Stimulated activated CD4-positive, alpha-beta T cell treated with anti-CD3 and anti-CD28 coated beads, TNF-alpha, amount 100 ng/mL, for 48 hours (primary cell): ENCODE measurements at places on chromosomes 2 and 18.

- no peak for DNase-seq
Measured at GRCh38 chr2:126754240-126755004, 98.5 kb downstream of the GYPC start.

DNA sequence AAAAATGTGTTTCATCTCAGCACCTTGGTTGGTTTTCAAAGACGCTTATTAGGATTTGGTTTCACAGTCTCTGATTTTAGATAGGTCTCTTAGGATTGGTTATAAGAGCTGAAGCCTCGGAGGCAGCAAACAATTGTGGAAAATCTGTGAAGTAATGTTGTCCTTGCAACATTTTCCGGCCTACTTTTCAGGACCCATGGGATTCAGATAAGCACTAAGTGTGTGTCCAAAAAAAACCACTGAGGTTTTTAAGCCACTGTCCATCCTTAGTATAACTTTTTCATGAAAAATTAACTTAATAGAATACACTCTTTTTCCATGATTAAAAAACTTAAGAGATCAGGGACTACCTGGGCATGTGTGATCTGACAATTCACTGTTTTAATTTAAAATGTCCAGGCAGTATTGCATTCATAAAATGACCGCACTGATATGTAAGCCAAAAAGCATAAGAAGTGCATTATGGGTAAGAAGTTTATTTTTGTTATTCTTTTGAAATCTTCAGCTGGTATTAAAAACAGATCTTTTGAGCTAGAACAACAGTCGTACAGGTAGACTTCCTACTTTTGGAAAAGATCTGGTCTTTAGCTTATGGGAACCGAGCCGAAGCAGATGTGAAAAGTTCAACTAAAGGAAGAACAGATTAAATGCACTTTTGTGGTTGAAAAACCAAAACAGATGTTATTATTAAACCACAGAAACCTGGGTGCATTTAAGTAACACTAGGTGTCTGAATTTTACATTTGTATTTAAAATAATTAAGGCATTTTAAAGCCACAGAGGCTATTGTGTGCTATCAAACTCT, 479.4 kb upstream of the ZEB2 start:
- DNase-seq: no peak

GRCh38 chr2:172430027-172430426, 2.6 kb downstream of the ITGA6 start:
- no peak for DNase-seq

DNA sequence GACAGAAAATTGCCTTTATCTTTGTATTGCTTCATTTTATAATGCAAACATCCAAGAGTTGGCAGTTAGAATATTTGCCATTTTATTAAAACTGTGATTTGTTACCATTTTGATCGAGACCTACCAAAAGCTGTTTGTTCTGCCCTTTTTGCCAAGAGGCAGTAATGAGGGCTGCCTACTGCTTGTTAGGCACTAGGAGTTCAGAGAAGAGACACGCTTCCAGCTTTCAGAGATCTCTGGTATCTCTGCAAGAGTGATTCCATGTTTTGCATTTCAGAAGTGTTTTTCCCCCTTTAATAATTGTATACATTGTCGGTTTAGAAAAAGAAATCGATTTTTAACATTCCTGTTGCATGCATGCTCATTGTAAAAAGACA, 628 bp downstream of the MRPL30 start:
- DNase-seq: no peak

- no peak for DNase-seq
Measured at GRCh38 chr2:118091631-118092030, 3.4 kb downstream of the INSIG2 start.

GRCh38 chr2:151972241-151973012, 126.4 kb downstream of the CACNB4 start:
- DNase-seq: no peak

DNA sequence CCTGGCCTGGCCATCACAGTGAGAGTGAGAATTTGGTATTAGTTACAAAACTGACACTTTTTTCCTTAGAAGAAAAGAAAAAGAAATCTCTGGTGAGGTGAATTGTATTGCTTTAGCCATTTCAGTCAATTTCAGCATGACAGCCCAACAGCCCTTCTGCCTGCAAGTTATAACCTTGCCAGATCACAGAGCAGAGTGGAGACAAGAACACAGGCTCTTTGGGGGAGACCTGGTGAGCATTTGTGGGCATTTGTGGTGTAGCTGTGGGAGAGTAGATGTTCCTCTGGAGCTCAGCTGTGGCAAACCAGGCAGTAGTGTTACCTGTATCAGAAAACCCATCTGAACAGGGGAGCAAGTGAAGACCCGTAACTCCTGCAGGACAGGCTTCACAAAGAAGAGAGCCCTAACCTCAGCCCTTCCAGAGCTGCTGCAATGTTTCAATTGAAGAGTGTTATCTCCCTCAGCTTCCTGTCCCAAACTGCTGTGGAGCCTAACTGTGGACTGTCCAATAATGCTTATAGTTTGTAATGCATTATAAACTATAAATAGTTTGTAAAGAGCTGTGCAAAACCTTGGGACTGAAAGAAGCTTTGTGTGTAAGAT, 22.8 kb upstream of the DLX1 start:
- DNase-seq: no peak

DNA sequence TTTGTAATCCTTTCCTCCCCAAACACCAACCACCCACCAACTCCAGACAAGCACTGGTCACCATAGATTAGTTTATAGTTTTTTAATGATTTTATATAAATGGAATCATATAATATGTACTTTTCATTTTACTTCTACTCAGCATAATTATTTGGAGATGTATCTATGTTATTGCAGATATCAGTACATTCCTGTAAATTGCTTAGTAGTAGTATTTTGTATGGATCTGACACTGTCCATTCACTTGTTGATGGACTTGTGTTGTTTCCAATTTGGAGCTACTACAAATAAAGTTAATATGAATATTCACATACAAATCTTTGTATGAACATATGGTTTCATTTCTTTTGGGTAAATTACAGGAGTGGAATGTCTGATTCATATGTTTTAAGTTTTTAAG, 31.0 kb downstream of the ZC3H15 start:
- DNase-seq: no peak

DNA sequence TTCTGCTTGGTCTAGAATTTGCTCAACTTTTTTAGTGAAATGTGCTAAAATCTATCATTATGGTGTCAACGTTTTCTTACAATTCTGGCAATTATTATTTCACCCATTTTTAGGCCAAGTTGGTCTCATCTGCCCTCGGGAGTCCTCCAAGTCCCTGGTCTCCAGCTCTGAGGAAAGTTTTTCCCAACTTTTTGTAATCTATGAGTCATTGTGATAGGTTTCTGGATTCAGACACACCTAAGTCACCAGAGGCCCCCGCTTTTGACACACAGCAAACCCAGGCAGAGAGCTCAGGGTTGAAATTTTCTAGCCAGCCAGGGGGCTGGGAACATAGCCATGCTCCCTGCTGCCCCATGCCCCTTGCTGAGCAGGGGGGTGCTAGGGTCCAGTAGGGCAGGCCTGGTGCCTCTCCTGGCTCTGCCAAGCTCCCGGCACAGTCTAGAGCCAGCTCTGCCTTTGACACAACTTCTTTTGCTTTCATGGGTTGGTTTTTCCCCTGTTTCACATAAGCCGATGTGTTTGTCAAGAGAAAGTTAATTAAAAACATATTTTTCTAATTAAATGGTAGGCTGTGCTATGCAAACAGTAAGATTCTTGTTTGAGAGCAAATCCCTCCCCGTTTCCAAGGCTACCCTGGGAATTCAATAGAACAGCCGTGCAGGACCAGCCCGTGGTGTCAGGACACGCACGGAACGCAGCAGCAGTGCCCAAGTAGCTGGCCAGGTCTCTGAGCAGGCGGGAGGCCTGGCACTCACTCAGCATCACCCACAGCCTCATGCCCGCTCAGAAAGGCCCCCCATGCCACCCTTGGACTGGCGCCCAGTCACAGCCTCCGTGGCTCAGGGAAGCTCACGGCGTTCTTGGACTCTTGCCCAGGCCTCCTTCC, 25.5 kb upstream of the SNED1 start:
- DNase-seq: no peak

DNA sequence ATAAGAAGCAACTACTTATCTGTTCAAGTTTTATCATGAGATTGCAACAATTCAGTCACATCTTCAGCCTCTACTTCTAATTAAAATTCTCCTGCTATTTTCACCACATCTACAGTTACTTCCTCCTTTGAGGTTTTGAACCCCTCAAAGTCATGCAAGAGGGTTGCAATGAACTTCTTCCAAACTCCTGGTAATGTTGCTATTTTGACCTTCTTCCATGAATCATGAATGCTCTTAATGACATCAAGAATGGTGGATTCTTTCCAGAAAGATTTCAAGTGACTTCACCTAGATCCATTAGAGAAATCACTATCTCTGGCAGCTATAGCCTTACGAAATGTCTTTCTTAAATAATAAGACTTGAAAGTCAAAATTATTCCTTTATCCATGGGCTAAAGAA, 1052.8 kb upstream of the NRXN1 start:
- DNase-seq: no peak

DNA sequence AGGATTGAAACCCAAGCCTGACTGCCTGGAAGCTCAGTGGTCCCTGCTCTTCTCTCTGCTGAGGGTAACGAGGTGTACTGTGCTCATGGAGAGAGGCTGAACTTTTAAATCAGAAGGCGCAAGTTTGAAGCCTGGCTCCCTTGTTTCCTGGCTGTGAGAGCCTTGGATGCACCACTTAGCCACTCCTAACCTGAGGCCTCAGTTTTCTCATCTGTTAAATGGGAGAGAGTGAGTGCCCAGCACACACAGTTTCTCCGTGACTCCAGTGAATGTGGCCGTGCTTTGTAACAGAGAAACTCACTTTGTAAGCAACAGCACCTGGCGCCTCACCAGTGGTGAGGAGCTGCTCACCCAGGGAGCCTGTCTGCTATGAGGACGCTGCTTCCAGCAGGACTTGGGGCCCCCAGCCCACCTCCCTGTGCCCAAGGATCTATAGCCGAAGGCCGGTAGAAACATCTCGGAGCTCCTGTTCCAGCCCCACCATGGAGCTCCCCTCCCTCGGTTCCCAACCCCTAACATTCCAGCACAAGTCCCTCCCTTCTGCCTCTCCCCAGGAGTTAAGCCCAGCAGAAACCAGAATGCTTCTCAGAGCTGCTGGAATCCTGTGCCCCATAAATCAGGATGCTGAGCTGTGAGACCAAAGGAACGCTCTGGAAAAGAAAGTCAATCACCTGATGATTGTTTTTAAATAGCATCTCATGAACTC, 20.3 kb upstream of the KCNK3 start:
- no peak for DNase-seq

GRCh38 chr2:218375212-218375611, 6.9 kb upstream of the SLC11A1 start:
- no peak for DNase-seq

- no peak for DNase-seq
Measured at GRCh38 chr2:74886811-74887210, 52.9 kb downstream of the HK2 start.

- no peak for DNase-seq
Measured at GRCh38 chr2:135791418-135792190, 45.4 kb downstream of the LCT start.

DNA sequence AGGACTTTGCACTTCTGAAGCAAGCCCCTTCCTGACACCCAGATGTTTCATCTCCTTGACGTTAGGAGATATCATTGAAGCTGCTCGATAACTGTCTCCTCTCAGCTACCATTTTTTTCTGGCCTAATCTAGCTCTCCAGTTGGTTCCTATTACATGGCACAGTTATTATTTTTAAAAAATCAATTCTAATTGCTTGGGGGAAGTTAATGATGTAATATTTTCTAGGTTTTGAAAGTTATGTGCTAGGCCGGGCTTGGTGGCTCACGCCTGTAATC, 22.5 kb upstream of the RAB31 start:
- no peak for DNase-seq

DNA sequence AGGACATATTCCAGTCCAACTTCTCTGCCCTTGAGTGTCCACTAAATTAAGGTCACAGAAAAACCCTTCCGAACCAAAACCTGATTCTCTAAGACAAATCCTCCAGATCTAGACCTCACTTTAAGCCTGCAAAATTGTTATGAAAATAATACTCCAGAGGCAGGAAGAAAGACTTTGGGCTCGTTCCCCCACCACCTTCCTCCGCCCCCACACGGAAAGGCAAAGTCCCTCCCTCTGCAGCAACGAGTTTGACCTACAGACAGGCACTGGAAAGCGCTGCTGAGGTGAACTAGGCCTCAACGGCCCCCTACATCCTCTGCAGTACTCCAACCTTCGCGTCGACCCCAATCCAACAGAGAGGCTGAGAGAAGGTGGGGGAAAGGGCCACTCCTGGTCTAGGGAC, 808 bp downstream of the ATP5MC3 start:
- DNase-seq: peak; percentile 25

GRCh38 chr2:3341336-3341735, 36.3 kb downstream of the EIPR1 start:
- no peak for DNase-seq

DNA sequence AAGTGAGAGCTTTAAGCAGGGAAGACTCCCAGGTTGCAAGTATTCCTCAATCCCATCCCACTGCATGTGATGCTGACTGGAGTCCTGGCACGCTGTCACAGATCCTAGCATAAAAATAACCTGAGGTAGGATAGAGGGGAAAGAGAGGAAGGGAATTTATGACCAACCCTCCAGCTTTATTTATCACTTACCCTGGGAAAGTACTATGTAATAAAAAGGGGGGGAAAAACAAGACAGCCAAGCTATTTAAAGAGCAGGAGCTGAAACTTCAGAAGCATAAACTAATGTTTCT, 122.2 kb downstream of the SLC8A1 start:
- no peak for DNase-seq

GRCh38 chr2:241815477-241816430, 6.8 kb downstream of the NEU4 start:
- no peak for DNase-seq

DNA sequence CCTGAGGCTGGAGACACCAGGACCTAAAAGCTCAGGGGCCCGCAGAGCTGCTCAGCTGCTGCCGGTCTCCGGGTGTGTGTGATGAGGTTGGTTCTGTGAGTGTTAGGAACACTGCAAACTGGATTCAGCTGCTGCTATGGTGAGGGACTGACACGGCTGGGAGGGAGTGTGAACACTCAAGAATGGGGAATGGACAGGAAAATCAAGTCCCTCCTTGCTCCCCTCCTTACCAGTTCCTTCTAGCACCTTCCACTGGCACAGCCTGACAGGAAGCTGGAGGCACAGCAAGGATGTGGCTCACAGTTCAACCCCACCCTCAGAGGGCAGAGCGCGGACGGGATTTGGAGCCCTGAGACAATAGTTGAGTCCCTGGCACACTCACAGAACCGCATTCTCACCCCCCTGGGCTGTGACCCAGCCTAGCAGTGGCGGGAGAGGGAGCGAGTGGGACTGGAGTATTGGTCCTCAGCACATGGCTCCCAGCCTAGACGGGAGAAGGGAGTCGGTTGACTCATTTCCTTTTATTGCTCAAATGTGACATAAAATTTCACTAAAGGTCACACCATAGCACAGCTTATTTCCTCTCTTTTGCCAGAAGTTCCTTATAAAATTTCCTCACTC, 42.5 kb downstream of the LRRC30 start:
- DNase-seq: no peak

- no peak for DNase-seq
Measured at GRCh38 chr18:34707670-34708069, 2.4 kb upstream of the DTNA start.

- DNase-seq: no peak
Measured at GRCh38 chr2:215417400-215417951, 18.4 kb downstream of the FN1 start.
